ENCODE measurements at places on chromosomes 6 and 20. TPM values are rescaled to one million over a fixed set of nuclear protein-coding genes. Genes with fewer than 3 reads are reported as not detected.

The CPXM1 gene
- total RNA-seq, result 2.0 TPM

DNA sequence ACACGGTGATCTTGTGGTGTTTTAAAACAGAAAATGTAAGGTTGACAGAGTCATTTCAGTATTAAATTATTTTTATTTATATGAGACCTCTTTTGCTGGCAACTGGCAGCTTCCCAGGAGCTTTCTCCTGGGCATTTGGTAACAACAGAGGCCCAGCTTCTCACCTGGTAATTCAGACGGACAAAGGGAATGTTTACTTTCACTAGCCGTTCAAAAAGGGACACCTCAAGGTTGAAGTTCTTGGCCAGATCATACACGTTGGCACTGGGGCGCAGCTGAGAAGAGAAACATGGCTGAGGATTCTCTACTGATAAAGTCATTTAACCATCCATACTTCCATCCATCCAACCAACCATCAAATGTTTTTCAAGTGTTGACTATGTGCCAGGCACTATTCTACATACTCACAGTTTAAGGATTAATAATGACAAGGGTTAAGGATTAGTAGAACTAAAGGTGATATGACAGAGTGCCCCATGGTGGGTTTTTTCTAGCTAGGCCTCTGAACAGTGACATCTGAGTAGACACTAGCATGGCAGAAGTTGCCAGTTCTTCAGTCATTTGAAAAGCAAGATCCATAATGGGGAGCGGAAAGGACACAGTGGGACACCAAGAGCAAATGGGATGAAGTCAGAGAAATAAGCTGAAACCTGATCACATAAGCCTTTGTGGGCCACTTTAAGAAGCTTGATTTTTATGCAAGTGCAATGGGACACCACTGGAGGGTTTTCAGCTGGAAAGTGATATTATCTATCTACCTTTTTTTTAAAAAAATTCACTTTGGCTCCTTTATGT lies 25.1 kb downstream of the ZNFX1 start:
- DNase-seq, result no peak

GRCh38 chr6:32883789-32884188 lies 29.8 kb downstream of the PSMB9 start:
- peak; percentile 14 for DNase-seq

The PPP1R14C gene
- 0.42 TPM for total RNA-seq

DNA sequence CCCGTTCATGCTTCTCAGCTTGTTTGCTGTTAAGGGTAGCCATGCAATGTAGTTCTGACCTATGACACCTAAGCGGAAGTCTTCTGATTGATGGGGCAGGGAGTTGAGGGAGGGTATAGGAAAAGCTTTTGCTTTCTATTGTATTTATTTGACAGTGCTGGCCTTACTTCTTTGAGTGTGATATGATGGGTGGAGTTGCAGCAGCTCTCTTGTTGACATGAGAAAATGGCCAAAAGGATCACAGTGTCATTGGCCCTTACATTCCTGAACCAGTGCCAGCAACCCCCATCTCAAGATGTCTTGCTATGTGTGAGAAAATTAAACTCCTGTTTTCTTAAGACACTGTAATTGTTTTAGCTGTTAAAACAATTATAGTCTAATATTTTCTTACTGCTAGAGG lies 117.5 kb downstream of the SAMD5 start:
- no peak for DNase-seq

DNA sequence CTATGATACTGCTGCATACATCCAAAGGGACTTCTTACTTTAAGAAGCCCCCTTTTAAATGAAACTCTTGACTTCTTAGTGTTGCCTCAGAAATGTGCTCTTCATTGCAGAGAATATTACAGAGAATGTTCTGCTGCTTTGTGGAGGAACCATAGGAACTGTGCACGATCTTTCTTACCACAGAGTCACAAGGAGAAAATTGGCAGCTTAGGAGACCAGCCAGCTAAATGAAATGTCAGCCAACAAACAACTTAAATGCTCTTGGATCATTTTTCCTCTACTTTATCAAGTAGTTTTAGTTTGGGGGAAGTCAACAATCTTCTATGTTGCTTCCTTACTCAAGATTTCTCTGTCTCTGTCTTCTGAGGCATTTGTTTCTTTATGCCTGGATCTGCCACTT lies 125.9 kb upstream of the MLIP start:
- no peak for DNase-seq

The BAG2 gene
- total RNA-seq, result 5.3 TPM

DNA sequence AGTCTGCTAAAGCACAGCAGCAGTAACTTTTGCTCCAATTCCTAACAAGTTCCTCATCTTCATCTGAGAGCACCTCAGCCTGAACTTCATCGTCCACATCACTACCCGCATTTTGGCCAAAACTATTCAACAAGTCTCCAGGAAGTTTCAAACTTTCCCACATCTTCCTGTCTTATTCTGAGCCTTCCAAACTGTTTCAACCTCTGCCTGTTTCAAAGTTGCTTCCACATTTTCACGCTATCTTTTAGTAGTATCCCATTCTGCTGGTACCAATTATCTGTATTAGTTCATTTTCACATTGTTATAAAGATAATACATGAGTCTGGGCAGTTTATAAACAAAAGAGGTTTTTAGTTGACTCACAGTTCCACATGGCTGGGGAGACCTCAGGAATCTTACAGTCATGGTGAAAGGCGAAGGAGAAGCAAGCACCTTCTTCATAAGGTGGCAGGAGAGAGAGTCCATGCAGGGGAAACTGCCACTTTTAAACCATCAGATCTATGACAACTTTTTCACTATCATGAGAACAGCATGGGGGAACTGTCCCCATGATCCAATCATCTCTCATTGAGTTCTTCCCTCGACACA lies 99.4 kb upstream of the GRIK2 start:
- DNase-seq, result no peak

The RBCK1 gene
- 93.5 TPM for total RNA-seq

- no peak for DNase-seq
Measured at GRCh38 chr6:133047065-133047665, 194.0 kb upstream of the EYA4 start.

- no peak for DNase-seq
Measured at GRCh38 chr6:2791450-2791974, 26.3 kb downstream of the WRNIP1 start.

The VSTM2L gene
- not detected for total RNA-seq

DNA sequence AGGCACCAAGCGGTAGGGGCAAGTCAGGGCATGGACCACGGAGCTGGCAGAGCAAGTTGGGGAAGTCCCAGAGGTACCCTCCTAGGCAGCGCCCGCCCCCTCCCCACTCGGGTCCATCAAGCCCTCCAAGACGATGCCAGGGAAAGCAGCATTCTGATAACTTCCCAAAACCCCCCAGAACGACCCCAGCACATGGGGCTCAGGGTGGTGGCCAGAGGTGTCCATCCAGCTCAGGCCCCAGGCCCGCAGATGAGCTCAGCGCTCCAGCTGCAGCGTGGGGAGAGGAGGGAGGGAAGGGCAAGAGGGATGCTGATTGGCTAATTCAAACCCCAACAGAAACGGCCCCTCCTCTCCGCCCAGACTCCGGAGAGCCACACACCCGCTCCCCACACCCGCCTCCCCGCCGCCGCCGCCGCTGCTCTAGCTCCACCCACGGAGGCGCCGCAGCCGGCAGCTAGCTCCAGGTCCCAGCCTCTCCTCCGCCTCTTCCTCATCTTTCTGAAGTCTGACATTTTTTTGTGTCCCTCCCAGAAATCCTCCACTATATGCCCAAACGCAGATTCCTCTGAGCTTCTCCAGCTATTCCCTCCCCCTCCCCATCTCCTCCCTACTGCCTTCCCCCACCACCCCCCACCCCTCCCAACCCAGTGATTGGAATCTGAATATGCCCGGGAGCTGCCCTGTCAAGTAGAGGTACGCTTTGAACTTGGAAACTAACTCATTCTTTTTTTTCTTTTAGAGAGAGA lies 40.3 kb upstream of the TLDC2 start:
- DNase-seq, result peak; percentile 88

The RIMS4 gene
- 4.7 TPM for total RNA-seq

The ZBTB12 gene
- total RNA-seq, result 3.5 TPM

- no peak for DNase-seq
Measured at GRCh38 chr20:48619126-48620101, 208.4 kb downstream of the PREX1 start.

The FAM209A gene
- total RNA-seq, result not detected

The SOX18 gene
- total RNA-seq, result 20.4 TPM

- DNase-seq, result no peak
Measured at GRCh38 chr6:97029552-97029951, 105.0 kb downstream of the KLHL32 start.

The CTAGE9 gene
- total RNA-seq, result not detected

GRCh38 chr6:72413884-72414283 lies 208.0 kb upstream of the KCNQ5 start:
- no peak for DNase-seq

The FNDC11 gene
- not detected for total RNA-seq

DNA sequence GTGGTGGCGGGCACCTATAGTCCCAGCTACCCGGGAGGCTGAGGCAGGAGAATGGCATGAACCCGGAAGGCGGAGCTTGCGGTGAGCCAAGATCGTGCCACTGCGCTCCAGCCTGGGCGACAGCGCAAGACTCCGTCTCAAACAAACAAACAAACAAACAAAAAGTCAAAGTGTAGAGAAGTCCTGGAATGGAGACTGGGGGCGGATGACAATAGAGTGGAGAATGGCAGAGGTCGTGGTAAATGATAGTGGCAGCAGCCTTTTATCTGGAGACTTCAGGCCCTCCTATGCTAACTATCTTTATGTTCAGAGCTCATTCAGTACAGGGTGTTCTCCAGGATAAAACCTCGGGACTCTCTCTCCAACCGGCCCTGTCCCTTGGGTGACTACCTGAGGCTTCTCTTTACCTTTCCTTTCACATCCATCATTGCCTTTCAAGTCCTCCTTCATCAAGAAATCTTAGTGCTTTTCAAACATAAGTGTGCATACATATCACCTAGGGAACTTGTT lies 1.4 kb upstream of the FKBPL start:
- no peak for DNase-seq

DNA sequence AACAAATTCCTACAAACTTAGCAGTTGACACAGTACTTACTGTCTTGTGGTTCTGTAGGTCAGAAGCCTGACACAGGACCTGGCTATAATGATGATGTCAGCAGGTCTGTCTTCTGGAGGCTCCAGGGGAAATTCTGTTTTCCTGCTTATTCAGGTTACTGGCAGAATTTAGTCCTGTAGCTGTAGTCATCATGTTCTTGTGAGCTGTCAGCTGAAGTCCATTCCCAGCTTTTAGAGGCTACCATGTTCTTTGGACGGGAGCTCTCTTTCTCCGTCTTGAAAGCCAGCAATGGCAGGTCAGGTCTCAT lies 99.2 kb downstream of the HIVEP1 start:
- DNase-seq, result no peak

DNA sequence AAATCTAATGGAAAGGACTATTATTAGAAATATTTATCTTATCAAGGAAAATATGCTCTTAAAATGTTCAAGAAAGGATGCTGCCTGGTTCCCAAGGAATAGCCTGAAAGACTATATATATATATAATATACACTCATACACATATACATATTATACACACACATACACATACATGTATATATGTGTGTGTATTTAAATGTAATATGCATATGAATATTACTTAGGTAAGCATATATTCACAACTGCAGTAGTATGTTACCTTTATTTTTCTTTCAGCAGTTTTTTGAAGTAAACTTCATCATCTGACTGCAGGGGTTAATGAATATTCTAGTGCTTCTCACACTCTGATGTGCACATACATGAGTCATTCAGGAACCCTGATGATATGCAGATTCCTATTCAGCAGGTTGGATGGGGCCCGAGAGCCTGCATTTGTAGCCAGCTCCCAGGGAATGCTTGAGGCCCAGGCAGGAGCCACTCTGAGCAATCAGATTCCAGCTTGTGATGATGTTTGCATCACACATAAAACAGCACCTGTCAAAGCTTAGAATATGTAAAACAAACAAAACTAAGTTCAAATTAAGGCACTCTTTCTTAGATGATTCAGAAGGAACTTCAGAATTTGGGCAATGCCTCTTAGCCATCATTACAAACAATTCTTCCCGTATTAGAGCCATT lies 16.1 kb downstream of the MYLK4 start:
- no peak for DNase-seq

The TPBG gene
- 12.3 TPM for total RNA-seq

- DNase-seq, result no peak
Measured at GRCh38 chr20:64145458-64146300, 18.6 kb upstream of the MYT1 start.

- no peak for DNase-seq
Measured at GRCh38 chr6:845101-845500, 152.2 kb upstream of the EXOC2 start.

GRCh38 chr6:56096946-56097621 lies 150.3 kb downstream of the COL21A1 start:
- no peak for DNase-seq

DNA sequence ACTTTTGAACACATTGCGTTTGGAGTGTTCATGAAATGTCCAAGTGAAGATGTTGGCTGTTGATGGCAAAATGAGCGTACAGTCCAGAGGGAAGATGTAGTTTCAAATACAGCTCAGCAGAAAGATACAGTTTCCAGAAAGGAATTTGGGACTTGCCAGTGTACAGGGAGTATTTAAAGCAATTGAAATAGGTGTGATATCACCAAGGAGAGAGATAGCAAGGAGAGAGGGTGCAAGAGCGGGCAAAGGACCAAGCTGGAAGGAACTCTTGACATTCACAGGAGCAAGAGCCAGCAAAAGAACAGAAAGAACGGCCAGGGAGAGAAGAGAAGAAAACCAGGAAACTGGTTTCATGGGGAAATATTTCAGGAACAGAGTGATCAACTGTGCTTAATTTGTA lies 47.8 kb downstream of the CARMIL1 start:
- no peak for DNase-seq

DNA sequence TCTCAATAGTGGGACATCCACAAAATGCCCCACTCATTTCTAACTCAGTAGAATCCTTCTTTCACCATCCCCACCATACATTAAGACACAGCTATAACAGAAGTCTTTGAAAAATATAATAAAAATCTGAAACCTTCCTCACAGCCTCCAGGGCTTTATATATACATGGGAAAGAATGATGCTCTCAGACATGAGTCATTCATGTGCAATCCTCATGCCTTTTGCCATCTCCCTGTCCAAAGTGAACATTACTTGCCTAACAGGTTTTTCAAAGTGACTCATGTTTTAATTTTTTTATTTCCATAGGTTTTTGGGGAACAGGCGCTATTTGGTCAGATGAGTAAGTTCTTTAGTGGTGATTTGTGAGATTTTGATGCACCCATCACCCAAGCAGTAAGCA lies 162.7 kb downstream of the RALGAPA2 start:
- no peak for DNase-seq

The FAM209B gene
- total RNA-seq, result not detected

GRCh38 chr6:137680705-137681346 lies 186.2 kb upstream of the TNFAIP3 start:
- DNase-seq, result no peak

All from tibial nerve (tissue), 4 donors.